Right forelimb (tissue), 1 donor: ENCODE measurements at places on chromosomes 12 and 14.

GRCh38 chr14:103247169-103247606, 86.8 kb upstream of the EIF5 start:
- no peak for DNase-seq

DNA sequence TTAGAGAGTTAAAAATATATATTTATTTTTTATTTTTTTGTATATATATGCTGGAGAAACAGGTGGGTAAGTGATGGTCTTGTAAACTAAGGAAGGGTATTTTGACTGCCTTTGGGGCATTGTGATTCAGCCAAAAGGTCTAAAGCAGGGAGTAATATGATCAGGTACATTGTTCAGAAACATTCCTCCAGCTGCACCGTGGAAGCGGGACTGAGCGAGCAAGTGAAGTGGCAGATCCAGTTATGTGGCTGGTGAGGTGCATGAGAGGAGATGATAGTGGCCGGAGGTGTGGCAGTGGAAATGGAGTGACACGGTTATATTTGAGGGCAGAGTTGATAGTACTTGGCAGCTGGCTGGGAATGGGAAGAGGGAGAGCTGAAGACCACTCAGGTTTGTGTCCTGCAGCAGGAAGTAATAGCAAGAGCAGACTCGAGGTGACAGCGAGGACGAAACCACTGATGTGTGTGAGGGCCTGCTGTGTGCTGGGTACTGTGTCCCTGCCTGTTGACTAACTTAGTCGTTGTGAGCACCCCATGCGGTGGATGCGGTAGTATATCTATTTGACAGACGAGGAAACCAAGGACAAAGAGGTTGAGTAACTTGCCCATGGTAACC, 39.2 kb downstream of the EID3 start:
- DNase-seq, result no peak

GRCh38 chr12:111271674-111272418, 97.0 kb downstream of the PHETA1 start:
- DNase-seq, result no peak

- DNase-seq, result no peak
Measured at GRCh38 chr14:24938593-24938992, 111.4 kb downstream of the STXBP6 start.

DNA sequence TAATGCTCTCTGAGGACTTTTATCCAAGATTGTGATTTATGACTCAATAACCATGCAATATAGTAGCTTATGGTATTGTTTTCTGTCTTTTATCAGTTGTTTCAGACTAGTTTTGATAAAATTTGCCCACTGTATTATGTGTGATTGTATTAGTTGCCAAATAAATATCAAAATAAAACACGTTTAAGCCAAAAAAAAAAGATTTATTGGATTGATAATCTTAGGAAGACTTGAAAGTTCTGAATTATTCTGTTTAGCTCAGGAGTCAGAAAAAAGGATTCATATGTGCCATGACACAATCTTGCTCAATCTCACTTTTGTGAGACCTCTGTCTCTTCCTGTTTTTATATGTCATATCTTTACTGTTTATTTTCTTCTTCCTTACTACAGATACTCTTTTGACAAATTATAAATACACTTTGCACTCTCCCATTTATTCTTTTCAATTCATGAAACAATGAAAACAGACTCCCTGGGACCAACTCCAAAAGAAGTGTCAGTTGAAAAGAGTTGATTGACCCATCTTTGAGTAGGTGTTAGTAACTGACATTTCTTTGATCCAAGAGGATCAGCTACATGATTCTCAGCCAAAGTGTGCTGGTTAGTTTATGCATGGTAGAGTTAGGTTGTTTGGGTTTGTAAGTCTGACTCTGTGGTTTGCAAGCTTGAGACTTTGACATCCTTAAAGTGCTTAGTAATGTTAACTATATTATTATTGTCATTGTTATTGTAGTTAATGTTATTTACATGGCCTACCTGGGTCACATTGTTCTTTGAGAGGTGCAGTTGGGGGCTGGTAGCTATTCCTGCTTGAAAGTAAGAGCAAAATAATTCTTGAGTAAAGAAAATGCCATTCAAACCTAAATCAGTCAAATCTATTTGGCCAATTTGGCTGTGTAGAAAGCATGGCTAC, 2.5 kb downstream of the OR6C76 start:
- no peak for DNase-seq

DNA sequence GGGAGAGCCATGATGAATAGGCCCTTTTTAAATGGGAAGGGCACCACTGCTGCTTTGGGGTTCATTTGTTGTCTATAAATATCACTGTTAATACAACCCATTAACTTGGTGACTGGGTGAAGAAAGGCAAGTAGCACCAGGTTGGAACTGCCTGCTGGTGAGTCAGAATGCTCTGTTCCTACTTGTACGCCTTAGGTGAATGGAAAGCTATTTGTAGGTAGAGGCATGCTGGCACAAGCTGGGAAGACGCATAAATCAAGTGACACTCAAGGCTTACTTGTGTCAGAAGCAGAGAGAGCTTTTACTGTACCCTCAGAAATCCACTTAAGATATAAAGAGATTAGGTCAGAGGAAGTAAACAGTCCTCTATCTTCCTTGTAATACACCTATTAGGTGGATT, 142.5 kb downstream of the TMX1 start:
- DNase-seq, result no peak
